ENCODE measurements at places on chromosomes 16 and 17.

DNA sequence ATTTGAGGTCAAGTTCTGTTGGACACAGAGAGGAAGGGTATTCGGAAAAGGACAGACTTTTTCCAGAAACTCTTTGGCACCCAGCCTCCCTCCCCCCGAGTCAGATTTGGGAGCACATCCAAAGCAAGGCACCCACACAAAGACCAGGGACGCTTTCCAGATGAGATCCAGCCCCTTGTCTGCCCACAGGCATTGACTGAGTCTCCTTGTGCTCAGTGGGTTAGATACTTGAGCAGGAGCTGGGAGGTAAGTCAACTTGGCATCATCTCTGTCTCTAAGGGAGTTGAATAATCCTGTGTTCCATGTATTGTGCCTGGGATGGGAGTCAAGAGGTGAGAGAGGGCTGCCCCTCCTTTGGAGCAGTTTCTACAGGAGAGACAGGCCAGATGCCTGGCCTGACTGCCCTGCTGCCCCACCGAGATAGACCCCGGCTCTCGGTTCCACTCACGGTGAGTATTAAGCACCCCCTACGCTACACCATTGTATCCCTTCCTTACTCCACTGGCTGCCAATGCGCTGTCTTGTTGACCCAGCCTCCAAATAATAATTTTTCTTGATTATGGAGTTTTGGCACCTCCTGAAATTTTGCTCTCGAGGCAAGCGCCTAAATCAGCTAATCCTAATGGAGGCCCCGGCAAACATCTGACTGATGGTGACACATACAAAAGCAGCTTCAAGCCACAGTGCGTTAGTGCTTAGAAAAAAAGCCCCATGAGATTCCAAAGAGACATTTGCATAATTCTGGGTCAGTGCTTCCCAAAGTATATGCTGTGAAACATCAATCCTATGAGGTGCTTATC lies 29.6 kb upstream of the MAP3K14 start:
- no peak overlapping the region for H3K27ac ChIP-seq
- no peak overlapping the region for H3K4me3 ChIP-seq
- H3K27me3 ChIP-seq, result peaks cover 17% of the 10 kb centered on the region
- no peaks in the 10 kb centered on the region for H3K4me1 ChIP-seq
- no peaks in the 10 kb centered on the region for H3K36me3 ChIP-seq

DNA sequence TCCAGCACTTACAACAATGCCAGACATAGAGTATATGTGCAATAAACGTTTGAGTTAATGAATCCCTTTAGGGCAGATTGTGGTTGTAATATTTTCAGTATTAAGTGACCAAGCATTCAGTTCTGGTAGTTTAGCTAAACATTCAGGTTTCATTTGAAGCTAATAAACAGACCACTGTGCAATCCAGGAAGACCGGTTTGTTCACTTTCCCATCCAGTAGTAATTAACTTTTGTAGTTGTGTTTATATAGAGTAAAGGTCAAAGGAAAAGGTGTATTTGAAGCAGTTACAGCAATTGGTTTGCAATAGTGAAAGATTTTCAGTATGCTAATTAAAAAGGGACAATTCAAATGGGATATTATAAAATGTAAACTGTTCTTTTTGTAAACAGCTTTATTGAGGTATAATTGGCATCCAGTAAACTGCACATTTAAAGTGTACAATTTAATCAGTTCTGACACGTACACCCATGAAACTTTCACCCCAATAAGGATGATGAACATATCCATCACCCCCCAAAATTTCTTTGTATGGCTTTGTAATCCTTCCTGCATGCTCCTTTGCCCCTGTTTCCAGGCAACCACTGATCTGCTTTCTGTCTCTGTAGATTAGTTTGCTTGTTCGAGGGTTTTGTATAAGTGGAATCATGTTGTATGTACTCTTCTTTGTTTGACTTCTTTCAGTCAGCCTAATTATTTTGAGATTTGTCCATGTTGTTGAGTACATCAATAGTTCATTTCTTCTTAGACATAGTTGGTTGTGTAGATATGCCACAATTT lies 26.3 kb downstream of the MRTFB start:
- H3K36me3 ChIP-seq, result peaks cover 2% of the 10 kb centered on the region
- no peak overlapping the region for H3K27ac ChIP-seq
- DNase-seq, result no peak
- peaks cover 7% of the 10 kb centered on the region for H3K4me1 ChIP-seq
- H3K27me3 ChIP-seq, result no peaks in the 10 kb centered on the region

DNA sequence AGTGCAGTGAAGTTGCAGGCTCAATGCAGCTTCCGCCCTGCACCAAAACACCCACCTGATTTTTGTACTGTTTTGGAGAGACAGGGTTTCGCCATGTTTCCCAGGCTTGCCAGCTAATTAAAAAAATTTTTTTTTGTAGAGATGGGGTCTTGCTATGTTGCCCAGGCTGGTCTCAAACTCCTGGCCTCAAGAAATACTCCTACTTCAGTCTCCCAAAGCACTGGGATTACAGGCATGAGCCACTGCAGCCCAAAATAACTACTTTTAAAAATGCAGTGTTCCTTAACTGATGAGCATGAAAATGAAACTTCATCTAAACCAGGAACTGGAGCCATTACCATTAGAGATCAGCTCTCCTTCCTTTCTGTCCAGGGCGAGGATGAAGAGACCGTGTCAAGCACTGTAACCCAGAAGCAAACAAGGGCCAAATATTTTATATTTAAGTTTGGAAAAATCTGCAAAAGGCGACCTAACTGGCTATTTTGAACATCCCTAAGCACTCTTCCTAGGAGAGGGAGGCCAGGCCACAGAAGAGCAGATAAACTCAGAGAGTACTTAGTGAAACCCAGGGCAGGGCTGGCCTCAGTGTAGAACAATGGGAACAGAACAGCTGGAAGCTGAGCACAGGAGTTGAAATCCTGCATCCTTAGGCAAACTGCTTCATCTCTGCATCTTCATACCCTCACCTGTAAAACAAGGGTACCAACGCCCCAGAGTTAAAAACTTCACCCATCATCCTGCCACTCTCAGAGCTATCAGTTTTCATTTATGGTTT lies 24.0 kb downstream of the CREBBP start:
- no peak overlapping the region for H3K27ac ChIP-seq
- peaks cover 47% of the 10 kb centered on the region for H3K4me1 ChIP-seq
- H3K4me3 ChIP-seq, result no peak overlapping the region
- H3K36me3 ChIP-seq, result no peaks in the 10 kb centered on the region
- H3K27me3 ChIP-seq, result no peaks in the 10 kb centered on the region
- DNase-seq, result no peak

- peaks cover 30% of the 10 kb centered on the region for H3K36me3 ChIP-seq
- H3K4me3 ChIP-seq, result no peak overlapping the region
- H3K27me3 ChIP-seq, result no peaks in the 10 kb centered on the region
- H3K4me1 ChIP-seq, result no peaks in the 10 kb centered on the region
Measured at GRCh38 chr16:8832717-8833105, 35.1 kb downstream of the PMM2 start.

DNA sequence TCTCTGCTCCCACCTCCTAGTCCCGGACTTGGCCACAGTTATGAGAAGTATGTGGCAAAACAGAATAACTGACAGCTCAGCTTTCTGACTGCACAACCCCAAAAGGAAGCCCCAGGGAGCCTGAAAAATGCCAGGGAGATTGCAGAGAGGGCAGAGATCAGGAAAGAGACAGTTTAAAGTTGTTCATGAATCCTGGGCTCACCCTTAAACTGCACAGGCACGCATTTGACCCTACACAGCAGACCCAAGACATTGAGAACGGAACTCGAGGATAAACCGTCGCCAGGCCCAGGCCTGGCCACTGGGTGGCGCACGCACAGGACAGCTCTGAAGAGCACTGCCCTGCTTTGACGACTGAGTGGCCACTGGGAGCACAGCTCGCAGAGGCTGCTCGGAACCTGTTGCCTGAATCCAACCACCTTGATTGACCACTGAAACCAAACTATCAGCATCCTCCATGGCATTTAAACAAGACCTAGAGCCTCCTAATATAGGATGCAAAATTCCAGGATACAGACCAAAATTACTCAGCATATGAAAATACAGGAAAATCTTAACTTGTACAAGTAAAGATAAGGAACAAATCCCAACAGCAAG lies 114.0 kb downstream of the C16orf95 start:
- no peaks in the 10 kb centered on the region for H3K36me3 ChIP-seq
- H3K4me1 ChIP-seq, result peaks cover 6% of the 10 kb centered on the region
- peaks cover 9% of the 10 kb centered on the region for H3K27me3 ChIP-seq
- H3K4me3 ChIP-seq, result no peak overlapping the region
- peak; percentile 36 for DNase-seq

DNA sequence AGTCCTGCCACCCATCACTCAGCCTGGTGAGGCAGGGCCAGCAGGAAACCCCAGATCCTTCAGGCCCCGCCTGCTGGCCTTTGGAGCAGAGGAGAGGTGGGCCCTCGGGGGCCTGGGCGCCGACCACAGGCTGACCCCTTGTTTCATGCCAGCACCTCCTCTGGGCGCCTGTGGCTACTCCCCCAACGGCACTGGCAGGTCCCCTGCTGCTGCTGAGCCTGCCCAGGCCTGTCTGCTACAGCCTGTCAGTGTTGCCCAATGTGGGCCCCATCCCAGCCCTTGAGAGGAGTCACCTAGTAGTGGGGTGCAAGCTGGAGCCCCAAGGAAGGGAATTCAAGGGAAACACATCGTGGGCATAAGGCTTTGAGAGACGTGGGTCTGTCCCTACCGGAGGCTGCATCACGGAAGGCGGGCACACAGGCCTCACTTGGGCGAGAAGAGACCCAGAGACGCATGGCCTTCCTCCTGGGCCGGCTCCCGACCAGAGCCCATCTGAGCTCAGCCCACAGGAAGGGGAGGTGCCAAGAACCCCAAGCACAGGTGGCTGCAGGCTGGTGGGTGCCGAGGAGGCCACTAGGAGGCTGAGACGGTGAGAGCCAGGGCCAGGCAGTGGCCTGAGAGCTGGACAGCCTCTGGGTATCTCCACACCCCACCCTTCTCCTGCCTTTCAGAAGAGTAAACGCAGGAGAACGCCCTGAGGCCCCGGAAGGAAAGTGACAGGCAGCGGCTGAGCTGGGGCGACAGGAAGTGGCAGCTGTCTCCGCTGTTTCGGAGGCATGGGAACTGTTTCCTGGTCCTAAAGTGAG lies 8.0 kb upstream of the FASN start:
- peak overlapping the region; percentile 88 for H3K4me3 ChIP-seq
- H3K36me3 ChIP-seq, result peaks cover 4% of the 10 kb centered on the region
- no peaks in the 10 kb centered on the region for H3K27me3 ChIP-seq
- peak; percentile 54 for DNase-seq
- peak overlapping the region; percentile 96 for H3K27ac ChIP-seq
- H3K4me1 ChIP-seq, result peaks cover 11% of the 10 kb centered on the region

- H3K27me3 ChIP-seq, result peaks cover 19% of the 10 kb centered on the region
- H3K4me1 ChIP-seq, result no peaks in the 10 kb centered on the region
- DNase-seq, result no peak
Measured at GRCh38 chr16:66399031-66399430, 28.1 kb upstream of the BEAN1 start.

All from activated T-helper 1 cell treated with anti-CD3 and anti-CD28 coated beads, Interleukin-12 subunit alpha, Interleukin-12 subunit beta, Interleukin-2, Interleukin-4 antibody, amounts not matched to agents 30 ng/mL and 10 ng/mL and 1 ng/mL, durations not matched to agents 14 hours and 24 hours and 36 hours (primary cell).